Urothelium cell line (cell line): ENCODE measurements at places on chromosomes 7 and 10.

- DNase-seq = peak; percentile 31
Measured at GRCh38 chr7:149209518-149210269, 14.3 kb downstream of the ZNF282 start.

- DNase-seq = no peak
Measured at GRCh38 chr7:120993553-120994191, 5.2 kb downstream of the CPED1 start.

GRCh38 chr7:101950450-101951119, 133.2 kb downstream of the CUX1 start:
- DNase-seq = no peak

GRCh38 chr7:133207687-133208086, 45.2 kb upstream of the EXOC4 start:
- no peak for DNase-seq

DNA sequence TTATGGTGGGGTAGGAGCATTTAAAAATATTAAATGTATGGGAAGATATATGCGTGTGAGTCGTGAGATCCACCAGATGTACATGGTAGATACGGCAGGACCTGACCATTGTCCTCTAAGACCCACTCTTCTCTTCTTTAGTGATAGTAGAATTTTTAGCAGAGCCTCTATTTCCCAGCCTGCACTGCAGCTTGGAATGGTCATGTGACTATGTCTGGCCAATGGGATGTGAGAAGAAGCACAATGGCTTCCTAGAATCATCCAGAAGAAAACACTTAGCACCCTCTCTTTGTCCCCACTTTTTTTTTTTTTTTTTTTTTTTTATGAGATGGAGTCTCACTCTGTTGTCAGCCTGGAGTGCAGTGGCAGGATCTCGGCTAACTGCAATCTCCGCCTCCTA, 86.6 kb upstream of the CYTH3 start:
- DNase-seq = no peak

DNA sequence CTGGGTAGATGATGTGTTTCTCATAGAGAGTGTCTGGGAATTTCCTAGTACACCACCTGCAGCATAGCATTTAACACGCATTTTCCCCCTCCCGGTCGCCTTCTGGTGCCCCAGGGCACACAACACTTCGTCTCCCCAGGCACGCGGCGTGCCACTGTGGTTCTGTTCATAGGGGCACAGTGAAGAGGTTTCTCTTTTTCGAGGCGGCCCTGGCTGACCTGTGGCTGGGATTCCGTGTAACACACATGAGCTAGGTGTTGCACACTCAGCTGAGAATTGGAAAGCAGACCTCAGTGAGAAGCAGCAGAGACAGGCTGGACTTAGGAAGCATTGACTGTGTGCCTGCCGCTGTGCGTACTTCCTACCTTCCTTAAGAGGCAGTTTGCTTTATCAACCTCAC, 214.3 kb upstream of the SHH start:
- no peak for DNase-seq

DNA sequence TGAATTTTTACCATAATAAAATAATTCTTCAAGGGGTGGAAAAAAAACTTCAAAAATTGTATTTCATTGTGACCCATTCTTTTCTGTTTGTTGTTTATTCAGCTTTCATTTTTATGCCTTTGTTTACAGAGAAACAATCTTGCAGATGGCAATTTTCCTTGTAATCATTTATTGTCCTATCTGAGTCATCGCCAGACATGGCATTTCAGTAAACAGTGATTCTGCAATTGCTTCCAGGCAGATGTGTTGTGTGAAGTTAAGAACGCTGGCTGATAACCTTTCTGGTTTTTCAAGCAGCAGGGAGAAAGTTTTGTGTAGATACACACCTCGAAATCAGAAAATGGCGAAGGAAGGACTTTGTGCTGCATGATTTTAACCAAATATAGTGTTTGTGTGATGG, 80.7 kb upstream of the RPA3 start:
- DNase-seq = no peak

- no peak for DNase-seq
Measured at GRCh38 chr10:102484021-102484420, 18.5 kb downstream of the ACTR1A start.

DNA sequence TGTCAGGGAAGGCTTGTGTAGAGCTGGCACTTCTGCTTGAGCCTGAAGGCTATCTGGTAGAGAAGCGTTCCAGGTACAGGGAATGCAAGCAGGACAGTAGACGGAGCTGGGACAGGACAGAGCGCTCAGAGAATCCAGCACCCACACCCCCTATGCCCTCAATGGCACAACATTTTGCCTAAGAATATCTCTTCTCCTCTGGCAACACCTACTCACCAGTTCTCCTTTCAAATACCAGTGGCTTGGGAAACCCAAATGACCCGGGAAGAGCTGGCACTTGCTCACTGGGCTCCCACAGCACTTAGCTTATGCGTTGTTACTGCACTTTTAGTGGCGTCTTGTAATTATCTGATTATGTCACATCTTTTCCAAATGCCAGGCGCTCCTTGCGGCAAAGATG, 118.6 kb downstream of the RNF216 start:
- no peak for DNase-seq

DNA sequence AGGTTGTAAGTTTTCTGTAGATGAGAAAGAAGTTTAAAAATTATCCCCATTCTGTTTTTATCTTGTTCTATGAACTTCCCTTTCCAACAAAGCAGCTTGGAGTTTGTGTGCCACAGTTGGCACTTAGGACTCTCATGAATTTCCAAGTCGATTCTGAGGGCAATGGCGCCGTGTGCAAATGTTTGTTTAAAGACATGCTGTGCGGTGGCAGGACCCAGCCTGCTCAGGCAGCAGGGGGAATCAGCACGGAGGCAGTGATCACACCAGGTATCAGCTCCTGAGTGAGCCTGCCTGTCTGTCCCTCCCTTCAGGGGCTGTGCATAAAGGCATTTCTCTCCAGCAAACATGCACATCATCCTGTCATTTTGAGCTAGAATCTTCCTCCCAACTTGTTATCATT, 109.8 kb upstream of the WDR11 start:
- DNase-seq = no peak

DNA sequence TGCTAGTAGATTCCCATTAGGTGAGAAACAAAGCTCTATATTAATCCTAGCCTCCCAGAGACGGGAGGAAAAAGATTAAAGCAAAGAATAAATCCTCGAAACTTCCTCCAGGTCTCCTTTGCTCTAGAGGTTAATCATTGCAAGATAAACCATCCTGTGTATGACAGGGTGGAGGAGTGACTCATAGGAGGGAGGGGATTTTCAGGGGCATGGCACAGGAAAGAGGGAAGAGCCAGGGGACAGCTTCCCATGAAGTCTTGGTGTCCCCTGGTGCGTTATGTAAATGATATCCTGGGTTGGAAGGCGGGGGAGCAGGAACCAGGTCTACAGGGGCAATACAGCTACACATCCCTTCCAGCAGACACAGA, 780 bp downstream of the CYP3A5 start:
- DNase-seq = peak; percentile 57

DNA sequence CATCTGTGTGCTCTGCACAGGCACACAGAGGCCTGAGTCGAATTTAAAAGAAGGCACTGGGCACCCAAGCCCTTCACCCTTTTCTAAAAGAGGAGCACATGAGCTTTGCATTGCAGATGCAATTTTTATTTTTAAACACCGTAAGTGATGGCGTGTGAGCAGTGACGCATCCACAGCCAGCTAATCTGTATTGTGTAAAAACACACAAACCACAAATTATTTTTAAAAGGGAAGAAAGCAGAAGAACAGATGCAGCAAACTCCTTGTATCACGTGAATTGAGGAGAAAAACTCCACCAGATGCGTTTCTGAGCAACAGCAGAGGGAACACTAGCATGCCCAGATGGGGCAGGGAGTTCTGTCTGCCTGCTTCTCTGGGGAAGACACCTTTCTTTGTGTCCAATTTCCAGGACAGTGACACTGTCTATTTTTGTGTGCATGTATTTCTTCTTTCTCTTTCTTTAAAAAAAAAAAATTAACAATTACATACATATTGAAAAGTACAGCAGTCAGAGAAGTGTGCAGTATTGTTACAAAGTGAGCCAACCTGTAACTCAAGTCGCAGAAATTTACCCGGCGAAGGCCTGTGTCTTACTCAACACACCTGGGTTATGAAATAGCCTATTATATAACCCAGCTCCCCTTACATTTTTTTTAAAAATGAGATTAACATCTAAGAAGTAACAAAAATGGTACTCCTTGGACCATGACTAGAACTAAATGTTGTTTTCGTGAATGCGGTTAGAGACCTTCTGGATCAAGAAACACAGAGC, 39.2 kb downstream of the EEPD1 start:
- DNase-seq = no peak

- no peak for DNase-seq
Measured at GRCh38 chr7:31963569-31964175, 106.5 kb downstream of the PDE1C start.

DNA sequence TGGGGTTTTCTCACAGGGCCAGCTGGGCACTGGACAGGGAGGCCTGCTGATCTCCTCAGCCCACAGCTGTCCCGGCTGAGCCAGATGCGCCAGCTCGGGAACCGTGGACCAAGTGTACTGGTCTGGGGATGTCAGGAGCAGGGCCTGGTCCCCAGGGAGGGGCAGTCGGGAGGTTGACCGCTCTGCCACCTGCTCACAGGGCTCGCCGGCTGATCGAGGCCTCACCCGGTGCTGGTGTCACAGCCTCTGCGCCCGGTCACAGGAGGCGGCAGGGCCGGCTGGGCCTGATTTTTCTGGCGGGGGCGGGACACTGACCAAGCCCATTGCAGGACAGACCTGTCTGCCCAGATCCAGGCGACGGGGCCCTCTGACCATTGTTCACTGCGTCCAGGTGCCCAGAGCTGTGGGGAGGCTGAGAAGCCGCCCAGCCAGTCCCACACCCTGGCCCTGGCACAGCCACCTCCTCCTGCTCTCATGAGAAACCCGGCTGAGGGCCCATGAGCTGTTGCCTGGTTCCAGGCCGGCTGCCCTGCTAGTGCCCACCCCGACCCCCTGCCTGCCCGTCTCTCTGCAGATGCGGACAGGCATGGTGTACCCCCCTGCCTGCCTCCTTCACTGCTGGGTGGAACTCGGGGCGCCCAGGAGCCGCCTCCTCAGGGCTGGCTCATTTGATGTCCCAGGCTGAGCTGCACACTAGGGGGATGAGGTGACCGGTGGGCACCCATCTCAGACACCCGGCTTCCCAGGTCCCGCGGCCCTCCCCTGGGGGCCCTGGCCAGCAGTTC, 3.0 kb upstream of the TMEM184A start:
- no peak for DNase-seq

DNA sequence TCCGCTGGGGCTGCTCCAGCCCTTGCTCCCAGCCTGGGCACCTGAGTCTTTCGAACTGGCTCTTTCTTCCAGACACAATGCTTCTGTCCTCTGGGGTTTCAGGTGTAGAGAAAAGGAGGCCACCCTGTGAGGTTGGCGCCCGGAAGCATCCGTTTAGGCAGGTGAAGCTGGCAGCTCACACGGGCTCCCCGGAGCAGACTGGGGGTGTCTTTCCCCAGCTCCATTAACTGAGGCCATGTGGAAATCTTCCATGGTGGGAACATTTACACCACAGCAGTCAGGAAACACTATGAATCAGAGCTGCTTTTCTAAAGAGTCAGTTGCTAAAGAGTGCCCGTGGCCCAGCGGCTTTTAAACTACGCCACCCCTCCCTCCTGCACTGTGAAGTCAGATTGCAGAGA, 29.2 kb downstream of the PRKAG2 start:
- DNase-seq = no peak

GRCh38 chr10:97648562-97649404, 8.3 kb downstream of the PI4K2A start:
- DNase-seq = peak; percentile 73

GRCh38 chr7:91566402-91566732, 302.1 kb downstream of the FZD1 start:
- DNase-seq = no peak

DNA sequence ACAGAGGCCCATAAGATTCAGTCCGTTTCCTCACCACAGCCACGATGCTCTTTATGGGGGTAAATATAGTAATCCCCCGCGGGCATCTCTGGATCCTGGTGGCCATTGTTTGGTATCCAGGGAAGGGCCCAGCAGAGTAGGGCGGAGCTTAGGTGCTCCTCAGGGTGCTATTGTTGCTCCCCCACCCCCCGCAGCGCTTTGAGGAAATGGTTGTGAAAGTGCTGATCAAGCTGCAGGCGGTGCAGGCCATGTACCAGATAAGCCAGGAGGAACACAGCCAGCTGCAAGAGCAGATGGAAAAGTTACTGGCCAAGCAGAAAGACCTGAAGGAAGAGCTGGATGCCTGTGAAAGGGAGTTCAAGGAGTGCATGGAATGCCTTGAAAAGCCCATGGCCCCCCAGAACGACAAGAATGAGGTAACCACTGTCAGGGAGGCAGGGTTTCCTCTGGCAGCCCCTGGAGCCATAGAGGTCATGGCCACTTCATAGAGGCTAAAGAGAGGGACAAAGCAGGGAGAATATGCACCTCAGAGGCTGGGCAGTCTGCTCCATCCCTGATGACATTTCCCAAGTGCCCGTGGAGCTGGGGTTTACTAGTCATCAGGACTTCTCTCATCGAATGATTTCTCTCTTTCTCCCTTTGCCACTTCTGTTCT, 17.6 kb upstream of the FLNC start:
- no peak for DNase-seq
